Thyroid gland (tissue), 4 donors: ENCODE measurements at places on chromosomes 7 and 10.

GRCh38 chr7:128425850-128426249, 16.1 kb upstream of the IMPDH1 start:
- peak; percentile 48 for DNase-seq

DNA sequence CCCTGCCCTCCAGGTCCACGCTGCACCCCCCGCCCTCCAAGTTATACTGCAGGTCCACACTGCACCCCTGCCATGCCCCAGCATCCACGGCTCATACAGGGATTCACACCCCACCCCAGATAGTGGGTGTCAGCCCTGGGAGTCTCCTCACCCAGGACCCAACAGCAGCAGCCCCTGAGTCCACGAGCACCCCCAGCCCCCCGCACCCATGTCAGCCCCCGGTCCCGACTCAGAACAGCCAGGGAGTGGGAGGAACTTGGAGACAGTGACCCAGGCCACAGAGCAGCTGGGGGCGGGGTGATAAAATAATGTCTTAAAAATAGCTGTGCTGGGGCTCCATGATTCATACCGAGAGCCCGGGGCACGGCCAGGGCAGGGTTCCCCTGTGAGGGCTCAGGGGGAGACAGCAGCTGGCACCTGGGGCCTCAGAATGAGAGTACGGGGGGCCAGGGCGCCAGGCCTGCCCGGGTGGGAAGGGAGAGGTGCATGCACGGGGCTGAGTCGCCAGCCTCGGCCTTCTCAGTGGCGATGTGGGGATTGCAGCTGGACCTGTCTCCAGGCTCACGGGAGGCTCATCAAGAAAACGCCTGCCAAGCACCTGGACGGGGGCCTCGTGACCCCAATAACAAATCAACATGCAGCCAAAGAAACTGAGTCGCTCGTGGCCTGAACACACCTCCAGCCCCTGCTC, 29.8 kb downstream of the ADAP1 start:
- no peak for DNase-seq

- peak; percentile 26 for DNase-seq
These were observed at the start of gene GRM3 for GRCh38 chr7:86643561-86644281. TSS of gene GRM3 (plus strand) at chr7:86643909. CDS start at chr7:86765146, 121,237 bp downstream.

DNA sequence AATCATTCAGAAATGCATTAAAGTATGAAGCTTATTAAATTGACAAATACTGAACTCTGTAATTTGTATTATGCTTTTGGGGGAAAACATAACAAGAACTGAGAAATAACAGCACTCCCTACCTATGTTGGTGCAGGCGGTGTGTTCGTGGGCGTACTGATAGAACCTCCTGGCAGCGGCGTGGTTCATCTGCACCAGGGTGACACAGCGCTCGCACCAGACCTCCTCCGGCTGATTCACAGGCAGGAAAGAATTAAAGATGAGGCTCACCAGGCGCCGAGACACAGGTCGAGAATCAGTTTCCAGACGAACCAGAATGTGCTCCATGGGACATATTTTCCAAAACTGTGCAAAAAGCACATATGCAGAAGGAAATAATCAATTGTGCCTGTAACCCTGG, 40.2 kb downstream of the NCAPG2 start:
- DNase-seq, result no peak

- peak; percentile 24 for DNase-seq
These were observed 10.4 kb upstream of the SMC3 start for GRCh38 chr10:110556969-110557601.
